ENCODE measurements at places on chromosomes 12 and 14.

GRCh38 chr14:59022144-59022543, 166.3 kb upstream of the DAAM1 start:
- no peak for DNase-seq

DNA sequence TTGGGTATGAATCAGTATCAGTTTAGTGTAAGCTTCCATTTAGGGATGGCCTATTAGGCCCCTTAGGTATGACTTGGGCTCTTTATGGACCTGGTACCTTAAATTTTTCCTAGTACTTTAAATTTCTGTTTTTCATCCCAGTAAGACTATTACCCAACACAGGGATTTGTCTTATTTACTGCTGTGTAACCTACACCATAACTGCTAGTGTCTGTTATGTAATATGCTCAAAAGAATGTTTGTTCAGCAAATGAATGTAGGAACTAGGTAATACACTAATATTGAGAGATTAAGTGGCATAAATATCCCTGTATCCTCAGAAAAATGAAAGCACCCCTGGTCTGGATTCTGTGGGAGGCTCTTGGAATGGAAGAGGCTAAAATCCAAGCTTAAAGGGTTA, 63.7 kb upstream of the YARS2 start:
- DNase-seq, result no peak

- DNase-seq, result peak; percentile 40
Observed at GRCh38 chr12:123973552-123974341, 732 bp downstream of the ZNF664 start.

GRCh38 chr12:18861287-18861858, 123.5 kb downstream of the CAPZA3 start:
- DNase-seq, result peak; percentile 37

DNA sequence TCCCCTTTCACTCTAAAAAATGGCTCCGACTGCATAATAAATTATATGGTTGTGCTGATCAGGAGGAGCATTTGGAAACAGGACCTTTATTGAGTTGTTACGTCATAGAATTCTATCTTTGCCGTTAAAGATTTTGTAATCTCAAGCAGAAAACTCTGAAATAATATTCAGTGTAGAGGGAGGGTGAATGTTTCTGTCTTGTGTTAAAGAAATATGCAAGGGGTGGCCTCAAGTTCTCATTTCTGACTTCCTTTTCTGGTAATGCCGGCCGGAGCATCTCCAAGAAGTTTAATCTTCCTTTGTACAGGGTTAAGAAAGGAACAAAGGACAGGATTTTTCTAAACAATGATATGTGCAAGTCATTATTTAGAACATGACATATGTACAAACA, 165.1 kb downstream of the SLC38A4 start:
- DNase-seq, result no peak

- no peak for DNase-seq
Observed at GRCh38 chr14:31261859-31262731, 54.5 kb upstream of the HECTD1 start.

- no peak for DNase-seq
Observed at GRCh38 chr12:25796523-25797000, 161.9 kb upstream of the RASSF8 start.

- no peak for DNase-seq
Observed at GRCh38 chr12:48924617-48925303, 532 bp downstream of the FKBP11 start.

DNA sequence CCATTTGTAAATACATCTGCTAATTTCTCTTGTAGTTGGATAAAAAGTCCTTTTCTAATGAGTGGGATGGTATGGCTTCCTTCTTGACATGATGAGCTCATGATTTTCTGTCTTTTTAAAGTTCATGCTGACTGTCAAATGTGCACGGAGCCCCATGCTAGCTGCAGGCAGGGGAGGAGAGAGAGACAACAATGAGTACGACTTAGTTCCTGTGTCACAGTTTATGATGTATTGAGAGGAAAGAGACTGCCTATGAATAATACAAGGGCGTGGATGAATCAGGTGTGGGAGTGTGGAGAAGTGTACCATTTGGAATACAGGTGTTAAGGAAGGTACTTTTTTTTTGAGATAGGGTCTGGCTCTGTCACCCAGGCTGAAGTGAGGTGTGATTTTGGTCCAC, 10.7 kb upstream of the TBC1D30 start:
- no peak for DNase-seq

DNA sequence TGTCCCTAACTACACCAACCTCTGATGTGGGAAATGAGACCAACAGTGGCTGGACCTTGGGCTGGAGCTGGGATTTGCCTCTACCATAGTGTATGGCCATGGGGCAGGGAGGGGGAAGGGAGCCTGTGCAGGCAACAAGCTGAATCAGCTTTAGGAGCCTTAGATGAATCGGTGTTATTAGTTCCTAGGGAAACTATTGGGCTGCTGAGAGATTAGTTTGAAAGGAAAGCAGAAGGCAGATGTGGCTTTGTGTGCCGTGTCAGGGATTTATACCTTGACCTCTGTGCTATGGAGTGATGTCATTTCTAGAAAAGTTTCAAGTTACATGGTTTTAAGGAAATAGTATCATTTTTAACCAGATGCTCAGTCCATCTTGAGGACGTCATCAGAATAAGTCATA, 19.5 kb upstream of the GAS2L3 start:
- no peak for DNase-seq

DNA sequence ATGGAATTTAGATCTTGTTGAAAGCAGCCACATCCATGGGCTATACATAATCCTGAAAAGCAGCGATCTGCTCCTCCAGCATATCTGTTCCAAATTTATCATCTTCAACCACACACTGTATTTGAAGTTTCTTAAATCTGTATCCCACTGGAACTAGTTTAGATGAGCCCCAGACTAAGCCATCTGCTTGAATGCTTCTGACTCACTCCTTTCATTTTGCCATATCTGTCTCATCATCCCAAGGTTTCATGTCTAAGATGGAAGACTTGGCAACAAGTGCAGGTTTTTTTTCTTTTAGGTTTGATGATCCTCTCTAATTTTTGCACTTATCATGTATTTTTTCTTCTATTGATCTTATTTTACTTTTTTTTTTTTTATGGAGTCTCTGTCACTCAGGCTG, 54.4 kb upstream of the TMEM263 start:
- DNase-seq, result no peak
